Activated CD4-positive, alpha-beta T cell treated with anti-CD3 and anti-CD28 coated beads, Interleukin-2, amount 10 ng/mL, durations not matched to agents 24 days and 14 days (primary cell): ENCODE measurements at places on chromosomes 11 and 22. TPM values are rescaled to one million over a fixed set of nuclear protein-coding genes. Genes with fewer than 3 reads are reported as not detected.

CATSPERZ gene
- total RNA-seq, result not detected in 2 replicates

NXPE4 gene
- total RNA-seq, result not detected in 2 replicates

MUC5AC gene
- total RNA-seq, result not detected in 2 replicates

APOL4 gene
- 0.17 TPM in 1 of 2 replicates, not detected in the other for total RNA-seq

CHRDL2 gene
- total RNA-seq, result not detected in 2 replicates

KIRREL3 gene
- total RNA-seq, result not detected in 2 replicates

RBMXL2 gene
- total RNA-seq, result not detected in 2 replicates

FAM227A gene
- 0.30 and 0.71 TPM in 2 replicates for total RNA-seq

OR4D9 gene
- total RNA-seq, result not detected in 2 replicates

EIF4ENIF1 gene
- 78.1 and 85.6 TPM in 2 replicates for total RNA-seq

TCN2 gene
- total RNA-seq, result 0.35 and 0.45 TPM in 2 replicates

CCDC157 gene
- total RNA-seq, result 2.9 and 3.2 TPM in 2 replicates

CADM1 gene
- 0.26 and 0.72 TPM in 2 replicates for total RNA-seq

STX3 gene
- total RNA-seq, result 19.2 and 20.1 TPM in 2 replicates

TCN1 gene
- not detected in 2 replicates for total RNA-seq

MYEOV gene
- total RNA-seq, result 0.21 and 0.83 TPM in 2 replicates

KCTD14 gene
- total RNA-seq, result 0.35 TPM in 1 of 2 replicates, not detected in the other
